ENCODE measurements at places on chromosomes 12 and 14. TPM values are rescaled to one million over a fixed set of nuclear protein-coding genes. Genes with fewer than 3 reads are reported as not detected.

- DNase-seq: no peak
Measured at GRCh38 chr12:89873745-89874144, 165.1 kb upstream of the ATP2B1 start.

DNA sequence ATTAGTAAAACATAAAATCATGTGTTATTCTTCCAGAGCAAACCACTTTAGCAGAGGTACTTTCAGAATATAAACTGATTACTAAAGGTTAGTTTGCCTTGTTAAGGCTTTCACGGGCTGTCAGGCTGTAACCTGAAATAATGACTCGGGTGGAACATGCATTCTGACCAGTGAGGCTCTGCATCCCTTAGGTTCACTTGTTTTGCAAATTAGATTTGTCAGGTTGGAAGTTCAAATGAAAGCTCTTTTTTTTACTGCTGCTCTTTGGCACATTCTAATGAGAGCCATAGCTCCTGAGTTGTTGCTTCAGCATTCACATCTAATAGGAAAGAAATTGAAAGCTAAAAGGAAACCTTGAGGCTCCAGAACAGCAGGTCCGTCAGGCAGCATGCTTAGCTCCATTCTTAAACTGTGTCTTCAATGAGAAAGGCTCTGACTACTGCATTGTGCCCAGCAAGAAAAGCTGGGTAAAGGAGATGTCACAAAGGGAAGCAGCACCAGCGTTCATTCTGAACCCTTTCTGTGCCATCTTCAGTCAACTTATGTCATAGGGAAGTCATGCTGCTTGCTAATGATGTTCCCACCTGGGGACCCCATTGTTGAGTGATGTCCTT lies 445.5 kb upstream of the FBXO33 start:
- DNase-seq: no peak

DNA sequence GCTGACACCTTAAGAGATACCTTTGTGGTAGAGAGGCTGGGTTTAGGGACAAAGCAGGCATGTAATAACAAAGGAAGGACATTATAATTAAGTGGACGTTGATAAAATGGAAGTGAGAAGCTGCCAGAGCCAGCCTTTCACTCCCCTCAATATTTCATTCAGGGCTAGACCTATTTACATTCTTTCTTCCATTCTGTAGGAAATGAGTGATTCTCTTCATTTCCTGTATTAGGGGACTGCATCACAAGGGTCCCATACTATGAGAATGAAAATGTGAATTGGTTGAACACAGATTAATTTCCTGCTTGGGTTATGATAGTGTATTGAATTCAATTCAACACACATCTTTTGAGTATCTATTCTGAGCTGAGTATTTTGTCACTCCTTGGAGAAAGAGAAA lies 143.0 kb downstream of the OTOGL start:
- no peak for DNase-seq

DNA sequence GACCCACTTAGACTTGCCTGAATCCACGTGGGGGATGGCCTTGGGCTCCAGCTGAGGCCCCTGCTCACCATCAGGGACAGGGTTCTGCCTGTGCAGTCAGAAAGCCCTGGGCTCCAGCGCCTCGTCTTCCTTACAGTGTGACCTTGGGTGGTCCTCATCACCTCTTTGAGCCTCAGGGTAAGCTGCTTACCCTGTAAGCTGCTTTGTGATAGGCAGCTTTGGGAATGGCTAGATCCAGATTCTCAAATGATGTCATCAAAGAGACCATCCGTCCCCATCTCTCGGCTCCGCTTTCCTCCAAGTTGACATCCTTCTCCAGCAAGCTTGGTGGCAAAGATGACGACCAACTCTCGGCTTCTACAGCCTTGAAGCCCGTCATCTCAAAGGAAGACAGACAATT lies 127.0 kb downstream of the ADCK1 start:
- DNase-seq: no peak

GRCh38 chr14:93944348-93945069 lies 17.4 kb downstream of the FAM181A start:
- no peak for DNase-seq

DNA sequence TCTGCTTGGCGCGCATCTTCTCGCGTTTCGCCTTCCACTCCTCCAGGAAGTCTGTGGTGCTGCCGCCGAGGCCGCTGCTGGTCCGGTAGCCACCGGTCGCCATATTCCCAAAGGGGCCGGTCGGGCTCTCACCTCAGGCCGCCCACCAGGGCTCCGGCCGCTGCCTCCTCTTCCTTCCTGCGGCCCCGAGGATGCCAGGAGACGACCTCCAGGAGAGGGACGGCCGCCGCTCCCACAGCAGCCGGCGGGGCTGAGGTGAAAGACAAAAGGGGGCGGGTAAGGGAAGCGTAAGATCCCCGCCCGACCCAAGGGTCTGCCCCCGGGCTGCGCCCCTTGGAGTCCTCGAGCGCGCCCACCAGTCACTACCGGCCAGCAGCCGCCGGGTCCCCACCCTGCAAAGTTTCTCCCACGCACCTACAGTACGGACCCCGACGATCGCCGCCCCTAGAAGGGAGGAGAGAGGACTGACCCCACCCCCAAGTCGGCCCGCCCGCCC lies 574 bp downstream of the PAWR start:
- peak; percentile 55 for DNase-seq

GRCh38 chr12:75706786-75707605 lies 195.6 kb upstream of the KRR1 start:
- no peak for DNase-seq

DNA sequence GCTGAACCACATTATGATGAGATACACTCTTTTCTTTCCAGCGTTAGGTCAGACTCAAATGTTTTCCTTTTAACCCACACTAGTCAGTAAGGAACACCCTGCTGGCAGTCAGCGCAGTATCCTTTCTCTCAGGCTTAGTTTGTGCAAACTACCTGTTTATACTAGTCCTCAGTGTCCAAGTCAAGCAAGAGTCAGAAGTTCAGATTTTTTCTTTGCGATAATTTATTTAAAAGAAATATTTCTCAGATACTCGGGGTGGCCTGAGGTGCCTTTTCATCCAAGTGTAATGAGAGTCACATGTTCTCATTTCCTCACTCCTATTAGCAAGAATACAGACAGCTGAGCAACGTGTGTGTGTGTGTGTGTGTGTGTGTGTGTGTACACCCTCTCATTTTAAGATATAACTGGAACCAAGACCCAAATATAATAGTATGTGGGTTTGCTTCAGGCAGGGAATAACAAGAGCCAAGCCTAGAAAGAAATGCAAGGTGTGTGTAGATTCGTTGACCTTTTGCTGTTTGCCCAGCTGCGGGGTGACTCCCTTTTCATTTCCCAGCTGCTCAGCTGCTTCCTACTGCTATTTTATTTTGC lies 182.7 kb downstream of the KICS2 start:
- peak; percentile 5 for DNase-seq

DNA sequence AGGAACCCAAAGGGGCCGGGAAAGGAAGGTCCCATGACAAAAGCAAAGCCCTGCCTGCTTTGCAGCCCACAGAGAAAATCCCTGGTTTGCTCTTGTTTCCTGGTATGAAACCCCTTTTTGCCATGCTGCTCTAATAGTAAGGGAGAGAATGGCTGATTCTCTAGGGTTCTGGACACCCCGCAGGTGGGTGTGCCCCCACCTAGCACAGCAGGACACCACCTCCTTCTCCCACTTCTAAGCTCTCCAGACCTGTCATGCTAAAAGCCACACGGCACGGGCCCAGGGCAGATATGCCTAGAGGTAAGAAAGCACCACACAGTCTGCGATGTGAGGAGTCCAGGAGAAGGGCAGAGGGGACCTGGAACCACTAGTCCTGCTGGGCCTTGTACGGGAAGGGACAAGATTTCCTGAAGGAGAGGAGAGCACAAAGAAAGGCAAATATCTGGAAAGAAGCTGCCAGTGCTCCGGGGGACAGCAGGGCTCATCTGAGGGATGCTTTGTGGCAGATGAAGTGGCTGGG lies 113.3 kb downstream of the BCL11B start:
- no peak for DNase-seq

DNA sequence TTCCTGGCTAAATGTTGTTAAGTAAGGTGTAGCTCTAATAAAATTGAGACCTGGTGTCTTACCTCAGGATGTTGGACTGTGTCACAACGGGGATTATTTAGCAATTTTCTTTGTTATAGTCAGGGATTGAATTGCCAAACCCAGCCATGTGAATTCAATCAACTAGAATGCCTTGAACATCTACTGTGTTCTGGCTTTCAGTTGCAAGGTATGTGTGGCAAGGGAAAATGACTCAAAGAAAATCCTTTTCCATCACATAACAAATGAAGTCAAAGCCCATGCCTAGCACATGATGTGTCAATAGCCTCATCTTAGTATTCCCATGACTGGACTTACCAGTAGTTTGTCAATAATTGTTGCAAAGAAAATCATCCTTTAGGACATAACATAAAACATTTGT lies 519.8 kb upstream of the FLRT2 start:
- no peak for DNase-seq

Gene RPL10L
- total RNA-seq: not detected

Gene LMBR1L
- 26.4 TPM for total RNA-seq

Gene PLEKHD1
- 0.73 TPM for total RNA-seq

Gene MIP
- not detected for total RNA-seq

Gene VPS37B
- 118 TPM for total RNA-seq
